Stimulated activated CD4-positive, alpha-beta T cell treated with anti-CD3 and anti-CD28 coated beads, Interleukin-1b, Interleukin-23, amount 100 ng/mL, for 24 hours (primary cell): ENCODE measurements at places on chromosomes 4 and X.

DNA sequence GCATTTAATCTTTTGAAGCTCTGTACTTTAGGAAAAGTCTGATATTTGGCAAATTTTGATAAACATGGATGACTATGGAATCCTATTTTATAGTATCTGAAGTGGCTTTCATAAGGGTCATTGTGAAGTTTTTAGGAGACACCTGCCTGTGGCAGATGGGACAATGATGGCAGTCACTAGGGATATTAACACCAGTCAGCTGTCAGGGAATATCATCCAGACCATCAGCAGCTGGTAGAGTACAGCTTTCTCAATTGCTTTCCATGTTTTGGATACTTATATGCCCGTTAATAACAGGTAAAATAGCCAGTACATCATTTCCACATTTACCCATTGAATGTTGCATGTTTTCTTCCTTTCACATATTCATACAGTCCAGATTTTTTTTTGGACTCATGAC, 39.1 kb downstream of the NPNT start:
- DNase-seq = no peak

- no peak for DNase-seq
Observed at GRCh38 chrX:68203211-68203610, 230.1 kb downstream of the OPHN1 start.

GRCh38 chr4:1641671-1642070, 42.4 kb downstream of the FAM53A start:
- no peak for DNase-seq

- no peak for DNase-seq
Observed at GRCh38 chr4:53748328-53748772, 157.1 kb upstream of the LNX1 start.

- DNase-seq = no peak
Observed at GRCh38 chr4:181792641-181793040, 450.6 kb upstream of the TENM3 start.

GRCh38 chrX:16606142-16606720, 43.7 kb upstream of the S100G start:
- no peak for DNase-seq

GRCh38 chrX:109632906-109633504, 8.0 kb upstream of the KCNE5 start:
- no peak for DNase-seq

- DNase-seq = peak; percentile 12
Observed at GRCh38 chrX:103343105-103343504, 13.1 kb downstream of the TCEAL7 start.

DNA sequence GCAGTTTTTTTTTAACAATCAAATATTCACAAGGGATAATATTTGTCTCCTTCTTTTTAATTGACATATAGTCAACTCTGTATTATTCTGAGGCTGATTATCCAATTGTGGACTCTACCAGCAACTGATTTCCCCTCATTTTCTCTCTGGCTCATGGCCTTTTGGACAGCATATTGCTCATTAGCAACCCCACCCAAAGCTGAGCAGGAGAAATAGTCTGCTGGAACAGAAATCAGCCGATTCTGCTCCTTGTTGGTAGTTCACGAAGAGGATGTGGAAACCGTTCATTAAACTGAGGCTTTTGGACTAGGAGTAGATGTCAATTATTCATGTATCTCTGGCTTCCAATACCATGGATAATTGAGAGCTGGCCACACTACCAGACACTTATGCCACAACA, 428.4 kb upstream of the INTU start:
- DNase-seq = no peak

- DNase-seq = peak; percentile 33
Observed at GRCh38 chr4:38132107-38132673, 172.0 kb downstream of the PTTG2 start.

GRCh38 chrX:27619975-27620374, 29.8 kb downstream of the DCAF8L2 start:
- no peak for DNase-seq

GRCh38 chr4:6095023-6095752, 77.0 kb upstream of the C4orf50 start:
- DNase-seq = no peak

- no peak for DNase-seq
Observed at GRCh38 chr4:120540625-120541024, 381.9 kb downstream of the PRDM5 start.

- no peak for DNase-seq
Observed at GRCh38 chr4:52879471-52879870, 17.4 kb downstream of the RASL11B start.

DNA sequence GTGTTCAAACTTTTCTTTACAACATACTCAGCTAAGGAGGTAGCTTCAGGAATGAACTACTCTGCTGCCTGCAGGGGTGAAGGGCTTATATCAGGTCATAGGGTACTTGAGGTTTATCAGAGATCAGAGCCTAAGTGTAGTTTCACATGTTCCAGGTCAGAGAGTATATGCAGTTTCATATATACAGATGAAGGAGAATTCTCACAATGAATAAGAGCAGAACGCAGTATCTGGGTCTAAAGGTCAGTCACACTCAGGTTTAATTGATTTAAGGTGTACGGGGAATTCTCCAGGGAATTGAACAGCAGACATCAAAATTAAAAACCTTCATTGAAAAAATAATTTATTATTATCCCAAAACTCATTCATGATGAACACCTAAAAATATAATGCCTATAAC, 700.6 kb downstream of the TECRL start:
- DNase-seq = no peak

GRCh38 chr4:146943691-146944375, 1.8 kb downstream of the TTC29 start:
- DNase-seq = no peak

DNA sequence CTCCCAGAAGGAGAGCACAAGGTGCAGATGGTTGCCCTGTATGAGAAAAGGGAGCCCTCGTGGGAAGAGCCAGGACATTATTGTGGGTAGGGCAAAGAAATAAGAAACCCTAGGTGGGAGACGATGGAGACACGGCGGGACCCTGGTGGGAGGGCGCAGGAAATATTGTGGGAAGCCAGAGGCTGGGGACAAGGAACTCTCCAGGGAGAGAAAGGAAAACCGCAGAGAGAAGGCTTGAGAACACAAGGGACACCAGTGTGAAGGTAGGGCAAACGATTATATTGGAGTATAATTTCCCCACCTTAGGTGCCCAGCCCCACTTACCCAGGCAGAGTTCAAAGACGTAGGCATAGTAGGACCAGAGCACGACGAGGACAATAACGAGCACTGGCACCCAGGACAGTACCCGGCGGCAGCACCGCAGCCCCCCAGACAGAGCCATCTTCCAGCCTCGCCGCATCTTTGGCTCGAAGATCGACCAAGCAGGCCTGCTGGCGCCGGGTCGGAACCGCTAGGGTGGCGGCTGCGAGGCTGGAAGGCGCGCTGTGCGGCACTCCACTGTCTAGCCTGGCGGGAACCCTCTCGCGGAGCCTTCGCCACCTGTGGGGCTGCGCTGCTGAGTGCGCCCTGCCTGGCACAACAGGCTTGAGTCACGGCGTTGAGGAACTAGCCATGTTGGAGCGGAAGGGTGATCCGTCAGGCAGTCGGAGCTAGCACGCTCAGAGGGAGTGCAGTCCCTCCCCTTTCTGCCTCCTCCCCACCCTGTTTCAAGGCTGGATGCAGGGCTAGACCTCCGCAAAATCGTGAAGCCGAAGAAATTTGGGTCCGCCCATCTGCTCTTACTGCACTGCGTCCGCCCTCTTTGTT, at the start of gene ZDHHC15:
Gene ZDHHC15 (minus strand): TSS at position 473 of the 867 bp plus-strand sequence. CDS start 13 bp downstream, at position 460.
- DNase-seq = peak; percentile 11

- DNase-seq = no peak
Observed at GRCh38 chrX:81278616-81279015, 76.7 kb downstream of the SH3BGRL start.

DNA sequence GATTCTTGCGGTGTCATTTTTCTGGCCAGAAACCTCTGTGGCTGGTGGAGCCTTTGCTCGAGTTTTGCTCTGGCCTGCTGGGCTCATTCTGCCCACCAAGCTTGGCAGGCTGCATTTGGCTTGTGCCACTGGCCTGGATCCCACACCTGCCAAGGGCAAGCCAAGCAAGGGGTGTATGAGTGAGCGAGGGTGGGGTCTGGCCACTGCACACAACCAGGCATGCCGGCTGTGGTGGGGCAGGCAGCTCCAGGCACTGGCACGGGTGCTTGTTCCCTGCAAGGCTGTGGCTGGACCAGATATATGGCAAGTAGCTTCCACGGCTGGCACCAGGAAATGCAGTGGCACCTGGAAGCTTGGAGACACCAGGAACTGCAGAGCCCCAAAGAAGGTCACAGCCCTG, 68.6 kb upstream of the PPP3CA start:
- DNase-seq = no peak

DNA sequence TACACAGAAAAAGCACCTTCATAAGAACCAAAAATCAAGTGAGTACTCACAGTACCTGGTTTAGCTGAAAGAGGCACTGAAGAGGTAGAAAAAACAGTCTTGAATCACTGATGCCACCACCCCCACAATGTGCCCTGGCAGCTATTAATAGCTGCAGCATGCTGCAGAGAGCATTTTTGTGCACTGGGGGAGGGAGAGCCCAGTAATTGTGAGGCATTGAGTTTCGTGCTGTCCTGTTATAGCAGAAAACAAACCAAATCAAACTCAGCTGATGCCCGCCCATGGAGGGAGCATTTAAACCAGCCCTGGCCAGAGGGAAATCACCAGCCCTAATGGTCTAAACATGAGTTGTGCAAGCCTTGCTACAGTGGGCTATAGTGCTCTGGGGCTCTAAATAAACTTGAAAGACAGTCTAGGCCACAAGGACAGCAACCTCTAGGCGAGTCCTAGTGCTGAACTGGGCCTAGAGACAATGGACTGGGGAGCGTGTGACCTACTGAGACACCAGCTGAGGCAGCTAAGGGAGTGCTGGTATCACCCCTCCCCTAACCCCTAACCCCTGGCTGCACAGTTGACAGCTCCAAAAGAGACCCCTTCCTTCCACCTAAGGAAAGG, 106.3 kb upstream of the TMLHE start:
- no peak for DNase-seq

DNA sequence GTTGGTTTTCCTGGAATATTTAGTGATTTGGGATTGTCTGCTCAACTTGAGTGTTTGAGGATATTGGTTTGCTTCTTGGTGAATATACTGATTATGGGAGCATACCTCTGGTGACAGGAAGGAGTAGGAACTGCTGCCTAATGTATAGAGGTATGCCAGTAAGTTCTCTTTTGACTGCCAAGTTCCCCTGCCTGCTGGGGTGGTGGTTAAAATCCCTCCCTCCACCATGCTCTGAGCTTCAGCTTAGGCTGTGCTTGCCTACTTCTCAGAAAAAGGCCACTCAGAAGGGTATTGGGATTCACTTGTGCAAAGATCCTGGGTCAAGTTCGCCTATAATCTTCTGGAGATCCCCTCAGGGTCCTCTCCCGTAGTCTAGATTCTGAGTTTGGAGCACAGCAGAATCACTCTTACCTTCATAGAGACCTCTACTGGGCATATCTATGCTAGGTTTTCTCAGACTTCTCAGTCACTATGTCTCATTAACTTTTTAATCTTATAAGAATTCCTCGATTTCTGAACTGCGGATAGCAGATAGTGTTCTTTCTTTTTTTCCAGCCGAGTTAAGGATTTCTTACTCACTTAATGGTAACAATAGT, 44.7 kb upstream of the DCK start:
- no peak for DNase-seq

DNA sequence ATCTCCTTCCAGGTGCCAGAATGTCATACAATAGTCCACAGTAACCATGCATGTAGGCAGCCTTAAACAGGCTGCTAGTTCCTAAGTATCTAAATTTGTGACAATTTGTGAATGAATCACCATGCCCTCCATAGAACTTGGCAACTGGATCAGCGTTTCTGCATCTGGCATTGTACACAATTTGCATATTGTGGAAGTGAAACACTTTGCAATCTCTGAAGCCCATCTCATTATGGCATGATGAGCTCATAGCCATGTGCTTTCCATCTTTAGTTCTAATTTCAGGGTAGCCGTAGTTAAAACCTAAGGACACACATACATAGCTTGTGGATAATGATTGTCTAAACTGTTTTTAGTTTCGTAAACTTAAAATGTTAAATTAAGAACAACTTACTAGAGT, 573.6 kb downstream of the PPP4R3C start:
- DNase-seq = no peak

DNA sequence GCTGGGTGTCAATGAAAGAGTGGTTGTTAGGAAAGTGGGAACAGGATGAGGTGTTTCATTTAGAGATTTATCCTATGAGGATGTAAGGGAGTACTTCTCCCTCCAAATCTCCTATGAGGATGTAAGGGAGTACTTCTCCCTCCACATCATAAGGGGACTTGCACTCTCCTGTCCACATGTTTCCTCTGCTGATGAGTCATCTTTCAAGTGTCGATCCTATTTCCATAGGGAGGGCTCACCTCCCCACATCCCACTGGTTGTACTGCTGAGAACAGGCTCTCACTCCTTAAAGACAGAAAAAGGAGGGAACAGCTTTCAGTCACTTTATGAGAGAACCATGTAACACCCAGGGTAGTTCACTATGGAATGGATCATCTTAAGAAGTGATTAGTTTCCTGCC, 65.0 kb downstream of the INPP4B start:
- DNase-seq = no peak

- no peak for DNase-seq
Observed at GRCh38 chr4:101790521-101791181, at the start of gene BANK1. Gene BANK1 (plus strand): TSS chr4:101790730. CDS start chr4:101790881, 151 bp downstream.

GRCh38 chr4:89284828-89285227, 22.8 kb downstream of the GPRIN3 start:
- DNase-seq = no peak

GRCh38 chr4:24413311-24413784, 171.0 kb downstream of the DHX15 start:
- DNase-seq = no peak

DNA sequence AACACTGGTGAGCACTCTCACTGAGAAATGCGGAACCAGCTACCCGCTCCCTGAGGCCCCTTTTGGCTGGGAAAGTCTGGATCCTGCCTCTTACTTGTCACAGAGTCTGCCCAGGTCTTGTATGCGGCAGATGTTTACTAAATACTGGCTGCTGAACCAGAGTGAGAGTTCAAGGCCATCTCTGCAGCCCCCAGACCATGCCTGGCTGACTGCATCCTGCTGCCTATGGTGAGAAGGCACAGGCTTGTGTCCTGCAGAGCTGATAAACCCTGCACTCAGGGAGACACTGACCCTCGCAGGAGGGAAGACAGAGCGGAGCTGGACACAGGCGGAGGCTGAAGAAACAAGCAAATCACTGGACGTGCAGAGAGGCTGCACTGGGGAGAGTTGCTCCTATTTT, 46.5 kb downstream of the JAKMIP1 start:
- no peak for DNase-seq

GRCh38 chr4:20868108-20868507, 167.8 kb downstream of the PACRGL start:
- DNase-seq = no peak

DNA sequence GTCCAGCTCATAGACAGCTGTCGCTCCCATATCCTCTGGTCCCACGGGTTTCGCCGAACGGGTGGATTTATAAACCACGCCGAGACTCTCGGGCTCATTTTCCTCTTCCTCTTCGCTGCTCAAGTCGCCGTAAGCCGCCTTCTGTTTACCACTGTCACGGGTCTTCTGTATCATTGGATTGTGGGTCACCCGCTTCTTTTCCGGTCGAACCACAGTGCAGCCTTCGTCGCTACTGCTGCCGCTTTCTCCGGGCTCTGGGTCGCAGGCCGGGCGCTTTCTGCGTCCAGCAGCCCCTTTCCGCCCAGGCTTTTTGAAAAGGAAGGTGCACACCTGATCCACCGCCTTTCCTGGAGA, 311 bp downstream of the RNF113A start:
- DNase-seq = no peak
